Muscle of leg (tissue), 16 donors: ENCODE measurements at places on chromosomes 6 and 20. TPM values are rescaled to one million over a fixed set of nuclear protein-coding genes. Genes with fewer than 3 reads are reported as not detected.

The C4A gene
- 13.0 TPM for total RNA-seq

The APOBEC2 gene
- 509 TPM for total RNA-seq

The SLC26A8 gene
- not detected for total RNA-seq

The ACTL10 gene
- 0.49 TPM for total RNA-seq

The YWHAB gene
- total RNA-seq, result 62.7 TPM

DNA sequence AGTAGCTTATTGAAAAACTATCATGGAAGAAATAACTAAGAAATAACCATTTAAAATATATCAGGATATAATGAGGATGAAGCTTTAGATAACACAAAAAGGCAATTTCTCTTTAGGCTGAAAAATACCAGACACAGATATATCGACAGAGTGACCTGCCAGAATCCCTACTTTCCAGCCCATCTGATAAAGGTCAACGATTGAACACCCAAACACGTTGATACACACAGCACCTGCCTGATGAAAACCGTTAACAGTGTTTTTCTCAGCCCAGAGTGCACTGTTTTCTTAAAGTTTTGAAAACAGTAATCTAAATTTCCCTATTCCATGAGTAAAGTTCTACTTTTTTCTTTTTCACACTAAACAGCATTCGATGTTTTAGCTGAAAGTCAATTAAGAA is 143.1 kb upstream of the ESR1 start:
- no peak overlapping the region for H3K4me3 ChIP-seq
- DNase-seq, result no peak
- H3K27ac ChIP-seq, result no peak overlapping the region
- no peaks in the 10 kb centered on the region for H3K27me3 ChIP-seq
- no peaks in the 10 kb centered on the region for H3K36me3 ChIP-seq

DNA sequence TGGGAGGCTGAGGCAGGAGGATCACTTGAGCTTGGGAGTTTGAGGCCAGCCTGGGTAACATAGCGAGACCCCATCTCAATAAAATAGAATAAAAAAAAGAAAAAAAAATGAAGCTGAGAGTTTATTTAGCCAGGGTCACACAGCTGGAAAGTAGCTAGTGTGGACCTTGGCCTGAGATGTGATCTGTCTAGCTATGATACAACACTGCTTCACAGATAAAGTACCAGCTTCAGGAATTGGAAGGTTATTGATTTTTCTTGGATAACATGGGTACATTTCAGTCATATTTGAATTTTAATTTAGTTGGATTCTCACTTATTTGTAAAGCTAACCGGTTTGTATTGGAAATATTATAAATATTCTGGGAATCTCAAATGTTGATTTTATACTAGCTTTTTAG is 5.1 kb downstream of the FARS2 start:
- no peak overlapping the region for H3K27ac ChIP-seq
- DNase-seq, result no peak
- no peaks in the 10 kb centered on the region for H3K27me3 ChIP-seq
- H3K4me1 ChIP-seq, result no peaks in the 10 kb centered on the region
- no peak overlapping the region for H3K4me3 ChIP-seq

- H3K36me3 ChIP-seq, result no peaks in the 10 kb centered on the region
- H3K4me1 ChIP-seq, result peaks cover 36% of the 10 kb centered on the region
- H3K27ac ChIP-seq, result peak overlapping the region; percentile 87
- no peak overlapping the region for H3K4me3 ChIP-seq
Observed at GRCh38 chr6:159378411-159379328, 209.5 kb downstream of the FNDC1 start.

DNA sequence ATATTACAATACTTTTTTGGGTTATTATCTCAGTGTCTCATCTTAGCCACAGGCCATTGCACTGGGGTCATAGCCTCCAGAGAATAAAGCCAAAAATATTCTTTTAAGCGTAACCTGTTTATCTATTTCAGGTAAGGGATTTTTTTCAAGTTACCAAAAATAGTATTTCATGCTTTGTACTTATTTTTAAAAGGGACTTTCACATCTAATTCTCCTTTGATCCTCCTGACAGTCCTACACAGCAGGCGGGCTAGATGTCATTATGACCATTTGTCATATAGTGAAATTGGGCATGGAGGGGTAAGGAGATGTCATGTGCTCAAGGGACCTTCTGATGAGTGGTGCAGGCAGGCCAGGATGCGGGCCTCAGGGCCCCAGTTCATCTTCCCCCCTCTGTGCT is 68.9 kb downstream of the TBC1D7 start:
- H3K4me3 ChIP-seq, result no peak overlapping the region
- H3K36me3 ChIP-seq, result no peaks in the 10 kb centered on the region
- no peaks in the 10 kb centered on the region for H3K27me3 ChIP-seq
- DNase-seq, result no peak

DNA sequence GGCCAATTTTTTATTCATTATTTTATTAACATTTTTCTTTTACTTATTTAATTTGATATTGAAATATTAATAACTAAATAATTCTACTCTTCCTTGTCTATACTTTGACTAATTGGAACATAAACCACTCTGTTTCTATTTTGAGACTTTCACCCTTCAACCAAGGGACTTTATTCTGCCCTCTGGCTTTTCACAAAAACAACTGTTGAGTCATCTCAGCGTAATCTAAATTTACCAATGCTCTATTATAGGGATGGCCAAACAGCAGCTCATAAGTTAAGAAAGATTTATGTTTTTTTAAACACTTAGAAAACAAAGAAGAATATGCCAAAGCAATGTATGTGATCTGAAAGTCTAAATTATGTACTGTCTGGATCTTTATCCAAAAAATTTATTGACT is 46.7 kb downstream of the DOP1A start:
- DNase-seq, result no peak
- no peak overlapping the region for H3K4me3 ChIP-seq
- no peaks in the 10 kb centered on the region for H3K36me3 ChIP-seq
- H3K27ac ChIP-seq, result no peak overlapping the region
- H3K4me1 ChIP-seq, result no peaks in the 10 kb centered on the region
- H3K27me3 ChIP-seq, result no peaks in the 10 kb centered on the region

DNA sequence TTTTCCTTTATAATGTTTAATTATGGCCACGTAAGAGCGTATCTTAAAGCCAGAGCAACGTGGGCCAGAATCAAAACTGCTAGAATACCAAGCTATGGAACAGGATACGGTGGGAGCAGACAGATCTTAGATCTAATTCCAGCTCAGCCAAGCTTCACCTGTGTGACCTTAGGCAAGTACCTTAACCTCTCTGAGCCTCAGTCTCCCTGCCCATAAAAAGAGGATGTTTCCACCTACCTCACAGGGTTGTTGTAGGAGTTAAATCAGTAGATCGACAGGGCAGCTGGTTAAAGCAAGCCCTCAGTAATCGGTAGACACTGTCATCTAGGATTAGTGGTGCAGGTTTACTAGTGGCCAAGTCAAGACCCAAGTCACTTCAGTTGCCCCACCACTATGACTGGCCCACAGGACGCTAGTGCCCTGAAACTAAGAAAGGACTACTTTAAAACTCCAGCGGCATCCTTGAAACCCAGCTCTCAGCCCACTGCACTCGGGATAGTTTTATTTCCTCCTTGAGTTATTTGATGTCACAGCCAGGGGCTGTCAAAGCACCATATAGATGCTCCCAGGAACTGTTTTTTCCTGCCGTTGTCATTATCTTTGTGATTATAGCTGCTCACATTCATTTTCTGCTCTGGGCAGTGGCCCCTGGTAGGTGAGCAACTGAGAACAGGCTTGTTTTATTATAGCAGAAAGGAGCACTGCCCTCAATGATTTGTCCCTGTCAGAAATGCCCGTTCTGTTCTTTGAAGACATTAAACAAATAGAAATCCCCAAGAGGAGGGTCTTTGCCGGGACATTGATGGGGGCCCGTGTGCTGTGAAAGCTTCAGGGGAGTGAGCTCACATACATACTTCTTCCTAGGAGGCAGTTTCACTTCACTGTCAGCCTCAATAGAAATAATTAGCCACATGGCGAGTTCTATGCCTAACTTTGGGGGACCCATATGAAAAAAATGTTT is 63.1 kb downstream of the ISM1 start:
- H3K4me3 ChIP-seq, result no peak overlapping the region
- H3K36me3 ChIP-seq, result no peaks in the 10 kb centered on the region
- no peaks in the 10 kb centered on the region for H3K27me3 ChIP-seq
- DNase-seq, result no peak
- no peak overlapping the region for H3K27ac ChIP-seq

GRCh38 chr6:50187351-50187921 is 137.7 kb upstream of the DEFB112 start:
- H3K27me3 ChIP-seq, result no peaks in the 10 kb centered on the region
- no peaks in the 10 kb centered on the region for H3K36me3 ChIP-seq
- no peaks in the 10 kb centered on the region for H3K4me1 ChIP-seq
- no peak for DNase-seq

DNA sequence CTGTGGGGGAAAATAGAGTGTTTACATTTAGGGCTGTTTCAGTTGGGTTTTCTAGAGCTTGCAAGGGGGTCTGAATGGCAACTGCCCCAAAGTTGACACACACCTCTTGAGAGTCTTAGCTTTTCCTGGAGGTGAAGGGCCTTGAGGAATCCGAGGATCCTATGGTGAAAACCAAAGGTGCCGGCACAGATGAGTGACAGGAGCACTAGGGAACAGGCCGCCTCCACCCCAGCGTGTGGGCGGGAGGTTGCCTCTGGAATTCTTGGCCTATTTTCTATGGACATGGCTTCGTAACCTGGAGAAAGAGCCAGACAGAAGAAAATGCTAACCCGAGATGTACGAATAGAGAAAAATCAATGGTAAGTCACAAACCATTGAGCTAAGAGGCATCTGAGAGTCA is 283.2 kb upstream of the FOXQ1 start:
- H3K4me1 ChIP-seq, result no peaks in the 10 kb centered on the region
- no peaks in the 10 kb centered on the region for H3K27me3 ChIP-seq
- H3K36me3 ChIP-seq, result no peaks in the 10 kb centered on the region
- H3K4me3 ChIP-seq, result no peak overlapping the region
- no peak overlapping the region for H3K27ac ChIP-seq

DNA sequence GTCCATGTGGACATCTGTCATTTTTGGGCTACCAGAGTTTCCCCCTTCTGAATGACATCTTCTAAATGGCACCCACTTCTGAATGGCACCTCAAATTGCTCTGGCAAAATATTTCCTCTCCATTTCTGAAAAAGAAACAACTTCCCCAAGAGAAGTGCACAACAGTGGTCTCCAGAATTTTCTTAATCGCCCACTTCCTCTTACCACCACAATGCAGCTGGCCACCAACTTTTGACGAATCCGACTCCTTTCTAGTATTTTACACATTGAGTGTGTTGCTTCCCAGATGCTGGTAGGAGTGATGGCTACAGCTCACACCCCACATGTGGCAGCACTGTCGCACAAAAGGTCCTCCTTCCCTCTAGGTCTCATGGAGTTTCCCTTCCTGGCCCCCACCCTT is 216.1 kb downstream of the FOXA2 start:
- H3K4me3 ChIP-seq, result no peak overlapping the region
- H3K4me1 ChIP-seq, result no peaks in the 10 kb centered on the region
- no peak for DNase-seq
- H3K27ac ChIP-seq, result no peak overlapping the region
- H3K36me3 ChIP-seq, result no peaks in the 10 kb centered on the region

GRCh38 chr6:41294214-41294872 is 7.9 kb upstream of the TREM1 start:
- no peaks in the 10 kb centered on the region for H3K4me1 ChIP-seq
- DNase-seq, result no peak
- no peak overlapping the region for H3K4me3 ChIP-seq
- H3K27me3 ChIP-seq, result peaks cover 2% of the 10 kb centered on the region
- no peak overlapping the region for H3K27ac ChIP-seq
- no peaks in the 10 kb centered on the region for H3K36me3 ChIP-seq

DNA sequence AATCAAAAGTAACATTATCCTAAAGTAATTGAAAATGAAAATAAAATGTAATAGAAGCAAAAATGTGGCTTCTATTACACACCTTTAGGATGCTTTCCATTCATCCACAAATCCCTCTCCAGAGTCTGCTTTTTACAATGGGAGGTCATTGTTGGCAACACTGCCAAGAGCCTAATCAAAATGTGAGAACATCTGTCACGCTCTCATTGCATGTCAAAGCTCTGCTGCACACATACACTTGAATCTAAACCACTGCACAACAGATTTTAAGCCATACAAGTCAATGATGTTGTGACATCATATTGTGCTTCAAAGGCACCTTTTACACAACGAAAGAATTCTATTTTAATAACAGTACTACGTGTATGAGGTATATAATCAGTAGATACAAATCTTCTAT is 82.1 kb downstream of the PREP start:
- no peak overlapping the region for H3K27ac ChIP-seq
- H3K36me3 ChIP-seq, result peaks cover 21% of the 10 kb centered on the region
- peaks cover 35% of the 10 kb centered on the region for H3K4me1 ChIP-seq
- no peak overlapping the region for H3K4me3 ChIP-seq
- peak; percentile 44 for DNase-seq
- no peaks in the 10 kb centered on the region for H3K27me3 ChIP-seq

DNA sequence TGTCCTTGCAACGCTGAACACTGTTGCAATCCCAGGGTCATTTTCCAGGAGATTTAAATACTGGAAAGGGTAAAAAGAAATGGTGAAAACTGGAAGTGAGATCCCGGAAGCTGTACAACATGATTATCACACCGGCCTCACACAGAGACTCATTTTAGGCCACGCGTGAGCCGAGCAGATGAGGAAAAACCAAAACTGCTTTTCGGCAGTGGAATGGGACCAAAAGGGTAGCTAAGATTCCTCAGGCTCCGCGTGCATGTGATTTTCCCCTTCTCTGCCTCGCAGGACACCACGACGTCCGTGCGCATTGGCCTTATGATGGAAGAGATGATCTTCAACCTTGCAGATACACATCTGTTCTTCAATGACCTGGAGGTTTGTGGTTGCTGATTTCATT is 213.7 kb downstream of the ZMYND8 start:
- H3K4me3 ChIP-seq, result no peak overlapping the region
- no peaks in the 10 kb centered on the region for H3K27me3 ChIP-seq
- peaks cover 3% of the 10 kb centered on the region for H3K4me1 ChIP-seq
- no peak for DNase-seq
- no peaks in the 10 kb centered on the region for H3K36me3 ChIP-seq
- H3K27ac ChIP-seq, result no peak overlapping the region

DNA sequence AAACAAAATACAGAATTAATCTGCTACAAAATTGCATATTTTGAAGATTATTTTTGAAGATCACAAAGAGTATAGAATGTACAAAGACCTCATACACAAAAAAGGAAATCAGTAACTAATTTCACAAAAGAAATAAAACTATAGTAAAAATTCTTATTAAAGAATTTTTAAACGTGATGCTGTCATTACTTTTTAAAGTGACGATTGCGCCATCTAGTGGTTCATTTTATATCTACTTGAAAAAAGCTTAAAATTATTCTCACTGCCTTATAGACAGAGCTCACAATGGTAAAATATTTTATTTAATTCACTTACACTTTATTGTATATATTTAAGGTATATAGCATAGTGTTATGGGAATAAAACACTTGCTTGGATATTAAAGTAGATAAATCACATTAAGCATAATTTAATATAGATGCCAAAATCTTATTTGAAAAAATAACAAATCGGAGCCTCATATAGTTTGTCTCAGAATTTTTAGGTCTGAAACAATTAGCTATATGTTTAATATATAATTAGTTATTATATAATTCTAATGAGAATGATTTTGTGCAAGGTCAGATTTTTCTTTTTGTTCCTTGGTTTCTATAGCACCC is 128.8 kb downstream of the PHF3 start:
- H3K4me1 ChIP-seq, result no peaks in the 10 kb centered on the region
- H3K27ac ChIP-seq, result no peak overlapping the region
- no peak overlapping the region for H3K4me3 ChIP-seq
- peak; percentile 63 for DNase-seq
- no peaks in the 10 kb centered on the region for H3K36me3 ChIP-seq
